ENCODE measurements at places on chromosomes 5 and 9.

DNA sequence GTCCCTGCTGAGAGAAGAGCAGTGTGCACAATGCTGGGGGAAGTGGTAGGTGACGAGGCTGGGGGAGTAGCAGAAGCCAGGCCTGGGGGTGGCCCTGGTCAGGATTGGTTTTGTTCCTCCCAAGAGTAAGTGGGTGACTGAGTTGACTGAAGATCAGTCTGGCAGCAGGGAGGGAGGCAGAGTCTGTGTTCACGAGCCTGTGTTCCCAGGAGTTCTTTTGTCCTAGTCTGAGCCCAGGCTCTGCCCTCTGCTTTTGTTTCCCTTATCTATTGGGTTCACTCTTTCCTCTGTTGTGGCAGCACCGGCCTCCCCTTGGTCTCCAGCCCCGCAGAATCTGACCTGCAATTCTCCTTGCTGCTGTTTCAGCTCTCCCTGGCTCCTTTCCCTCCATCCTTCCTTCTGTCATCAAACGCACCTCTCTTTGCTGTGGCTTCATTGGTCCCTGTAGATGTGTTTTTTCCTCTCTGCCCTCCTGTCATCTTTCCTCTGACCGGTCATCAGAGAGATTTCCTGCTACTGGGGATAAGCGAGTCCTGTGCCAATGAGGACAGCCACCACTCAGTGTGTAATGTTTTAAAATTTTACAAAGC, 607.4 kb downstream of the KIF4B start:
- DNase-seq: peak; percentile 8

- no peak for DNase-seq
These were observed 123.0 kb downstream of the TRIO start for GRCh38 chr5:14266171-14266570.

DNA sequence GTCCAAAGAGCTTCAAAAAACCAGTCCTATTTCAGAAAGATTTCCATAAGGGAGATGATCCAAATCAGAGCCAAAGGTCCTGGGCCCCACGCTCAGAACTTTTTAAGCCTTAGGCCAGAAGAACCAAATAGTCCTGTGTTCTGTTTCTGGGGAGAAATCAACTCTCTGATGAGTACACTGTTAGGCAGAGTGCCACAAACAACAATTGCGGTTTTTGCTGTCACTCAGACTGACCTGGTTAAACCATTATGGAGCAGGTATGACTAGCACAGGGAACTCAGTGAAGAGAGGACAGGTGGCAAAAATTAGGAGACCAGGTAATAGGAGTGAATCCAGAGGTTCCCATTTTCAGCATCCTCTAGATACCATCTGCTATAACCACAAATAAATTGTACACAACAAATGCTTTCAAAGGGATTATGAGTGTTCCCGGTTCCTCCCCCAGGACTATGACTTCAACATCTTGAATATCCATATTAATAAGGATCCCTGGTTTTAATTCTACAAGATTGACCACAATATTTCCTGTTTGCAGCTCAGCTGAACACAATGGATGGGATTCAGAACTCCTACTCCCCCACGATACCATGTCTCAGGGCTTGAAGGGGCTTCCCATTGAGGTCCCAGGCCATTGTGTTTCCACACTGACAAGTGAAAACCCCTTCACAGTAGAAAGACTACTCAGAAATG, 52.1 kb upstream of the FREM1 start:
- no peak for DNase-seq

GRCh38 chr9:125337236-125337635, 75.6 kb downstream of the GAPVD1 start:
- DNase-seq: no peak

DNA sequence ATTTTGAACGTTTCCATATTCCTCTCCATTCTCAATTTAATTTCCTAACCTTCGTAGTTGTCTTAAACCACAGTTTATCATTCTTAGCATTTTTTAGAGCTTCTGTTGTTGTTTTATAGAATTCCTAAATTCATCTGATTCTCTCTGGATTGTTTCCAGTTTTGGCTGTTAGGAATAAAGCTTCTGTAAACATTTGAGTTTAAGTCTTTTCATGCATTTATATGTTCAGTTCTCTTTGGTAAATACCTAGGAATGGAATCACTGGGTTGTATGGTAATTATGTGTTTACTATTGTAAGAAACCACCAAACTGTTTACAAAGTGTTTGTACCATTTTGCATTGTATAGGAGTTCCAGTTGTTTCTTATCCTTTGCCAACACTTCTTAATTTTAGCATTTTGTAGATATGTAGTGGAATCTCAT, 29.7 kb downstream of the GPR21 start:
- no peak for DNase-seq

- no peak for DNase-seq
These were observed 96.2 kb downstream of the ADRB2 start for GRCh38 chr5:148922606-148923005.

DNA sequence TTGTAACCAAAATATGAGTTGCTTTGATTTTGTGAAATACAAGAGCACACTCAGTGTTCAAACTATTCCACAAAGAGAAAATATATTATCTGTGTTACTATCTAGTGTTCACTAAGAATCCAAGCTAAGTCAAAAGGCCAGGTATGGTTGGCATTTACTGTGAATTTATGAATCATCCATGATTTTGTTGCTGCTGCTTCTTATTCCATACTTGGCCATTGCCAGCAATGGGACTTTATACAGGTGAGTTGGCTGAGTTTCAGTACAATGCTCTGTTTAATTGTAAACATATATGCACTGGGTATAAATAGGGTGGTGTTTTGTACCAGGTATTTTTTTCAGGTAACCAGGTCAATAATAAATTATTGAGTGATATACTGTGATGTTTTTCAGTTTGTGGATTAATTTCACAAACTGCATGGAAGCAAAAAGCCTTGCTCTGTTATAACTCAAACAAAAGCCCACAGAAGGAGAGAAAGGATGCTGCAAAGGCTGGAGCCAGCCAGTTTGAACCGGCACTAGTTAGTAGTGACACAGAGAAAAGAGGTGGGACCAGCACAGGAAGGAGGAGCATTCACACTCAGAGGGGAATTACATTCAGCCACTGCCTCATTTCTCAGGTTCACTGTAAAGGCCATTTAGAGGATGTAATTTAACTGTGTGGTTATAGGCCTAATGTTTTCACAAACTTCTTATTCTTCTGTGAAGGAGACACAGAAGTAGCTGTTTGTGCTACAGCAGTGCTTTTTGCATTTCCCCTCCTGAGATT, 381.8 kb downstream of the ADGRV1 start:
- peak; percentile 73 for DNase-seq

GRCh38 chr9:112037281-112038016, 137.6 kb downstream of the SUSD1 start:
- DNase-seq: no peak

GRCh38 chr5:170632985-170633234, 129.1 kb downstream of the KCNIP1 start:
- peak; percentile 95 for DNase-seq
